Stimulated activated CD4-positive, alpha-beta T cell treated with anti-CD3 and anti-CD28 coated beads, TNF-alpha, amount 100 ng/mL, for 24 hours (primary cell): ENCODE measurements at places on chromosomes 3 and 15.

- DNase-seq = no peak
Observed at GRCh38 chr15:60945196-60945595, 283.9 kb downstream of the RORA start.

DNA sequence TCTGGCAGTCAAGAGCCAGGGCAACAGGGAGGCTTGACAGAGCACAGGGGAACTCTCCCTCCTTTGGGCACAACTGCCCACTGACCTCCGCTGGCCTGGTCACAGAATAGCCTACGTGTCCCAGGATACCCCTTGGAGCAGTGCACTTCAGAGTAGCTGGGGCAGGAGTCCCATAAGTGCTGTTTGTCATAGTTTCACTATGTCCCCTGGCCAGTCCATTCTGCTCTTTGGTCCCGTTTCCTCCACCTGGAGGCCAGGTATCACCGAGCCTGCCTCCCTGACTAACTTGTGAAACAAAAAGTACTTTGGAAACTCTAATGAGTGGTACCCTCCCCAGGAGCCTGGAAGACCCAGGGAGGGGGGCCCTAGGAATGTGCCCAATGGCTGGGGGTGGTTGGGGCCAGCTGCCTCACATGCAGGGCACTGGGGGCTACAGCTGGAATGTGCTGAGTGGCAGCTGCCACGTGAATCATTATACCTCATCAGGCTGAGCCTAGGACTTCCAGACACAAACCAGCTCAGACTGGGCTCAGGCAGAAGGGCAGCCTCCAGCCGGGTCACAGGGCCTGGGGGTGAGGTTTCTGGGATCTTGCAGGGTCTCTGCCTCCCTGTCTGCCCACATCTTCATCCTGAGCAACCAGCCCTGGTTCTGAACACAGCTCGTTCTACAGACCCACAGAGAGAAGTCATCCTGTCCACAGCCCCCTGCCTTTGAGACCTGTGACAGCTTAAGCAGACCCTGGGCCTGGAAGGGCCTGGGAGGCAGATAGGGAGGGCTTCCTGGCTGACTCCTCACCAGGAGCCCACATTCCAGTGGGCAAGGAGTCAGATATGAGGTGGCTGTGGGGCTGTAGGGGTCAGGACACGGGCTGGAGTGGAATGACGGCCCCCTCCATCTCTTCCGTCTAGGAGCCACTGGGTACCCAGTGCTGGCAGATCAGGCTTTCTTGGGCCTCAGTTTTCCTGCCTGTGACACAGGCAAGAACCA lies 914 bp upstream of the PTH1R start:
- no peak for DNase-seq

GRCh38 chr3:193971966-193972365 lies 164.0 kb upstream of the HES1 start:
- DNase-seq = no peak

DNA sequence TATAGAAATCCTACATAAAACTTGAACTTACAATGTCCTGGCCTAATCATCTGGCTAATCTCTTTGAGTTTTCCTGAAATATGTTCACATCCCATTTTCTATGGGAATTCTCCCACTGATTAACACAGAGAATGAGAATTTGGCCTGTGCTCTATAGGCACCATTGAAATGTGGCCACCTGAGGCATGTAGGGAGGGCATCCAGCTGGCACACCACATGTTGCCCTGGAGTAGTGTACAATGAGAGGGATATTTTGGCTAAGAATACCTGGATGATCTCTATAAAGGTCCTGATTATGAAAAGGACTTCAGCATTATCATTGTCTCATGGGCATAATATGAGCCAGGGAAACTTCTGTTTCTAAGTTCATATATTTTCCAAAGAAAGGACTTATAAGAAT lies 324.0 kb downstream of the ZBTB20 start:
- DNase-seq = no peak

DNA sequence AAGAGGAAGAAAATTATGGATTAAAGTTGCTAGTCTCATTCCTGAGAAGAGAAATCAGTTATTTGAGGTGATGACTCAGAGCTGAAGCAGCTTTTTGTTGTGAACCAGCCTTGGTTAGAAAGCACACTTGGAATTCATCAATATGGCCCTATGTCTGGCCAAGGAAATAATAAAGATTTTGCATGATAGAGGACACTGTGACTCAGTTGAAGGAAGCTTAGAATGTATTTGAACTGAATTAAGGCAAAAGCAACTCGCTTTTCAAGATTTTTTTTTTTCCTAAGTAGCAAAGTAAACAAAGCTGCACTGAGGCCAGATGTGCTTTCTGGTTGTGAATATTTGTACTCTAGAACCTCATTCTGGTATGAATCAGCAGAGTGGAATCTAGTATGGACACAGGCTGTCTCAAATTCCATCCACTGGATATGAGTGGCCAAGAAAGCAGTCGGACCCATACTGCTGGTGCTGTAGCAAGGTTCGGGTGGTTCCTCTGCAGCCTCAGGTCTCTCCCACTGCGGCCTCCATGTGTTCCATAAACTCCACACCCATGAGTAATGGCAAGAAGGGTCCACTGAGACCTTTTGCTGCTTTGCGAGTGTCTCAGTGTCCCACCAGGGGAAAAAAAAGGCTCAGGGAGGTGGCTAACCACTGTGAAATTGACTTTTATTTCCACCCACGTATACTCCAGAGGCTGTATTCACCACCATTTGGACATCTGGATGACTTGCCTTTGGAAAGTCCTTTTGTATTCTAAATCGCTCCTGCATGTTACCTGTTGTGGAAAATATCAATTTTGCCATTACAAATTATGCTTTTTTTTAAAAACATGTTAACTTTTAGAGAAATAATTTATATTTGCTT lies 53.1 kb downstream of the TGFBR2 start:
- DNase-seq = no peak

GRCh38 chr3:50194903-50195500 lies 3.6 kb downstream of the GNAT1 start:
- no peak for DNase-seq

DNA sequence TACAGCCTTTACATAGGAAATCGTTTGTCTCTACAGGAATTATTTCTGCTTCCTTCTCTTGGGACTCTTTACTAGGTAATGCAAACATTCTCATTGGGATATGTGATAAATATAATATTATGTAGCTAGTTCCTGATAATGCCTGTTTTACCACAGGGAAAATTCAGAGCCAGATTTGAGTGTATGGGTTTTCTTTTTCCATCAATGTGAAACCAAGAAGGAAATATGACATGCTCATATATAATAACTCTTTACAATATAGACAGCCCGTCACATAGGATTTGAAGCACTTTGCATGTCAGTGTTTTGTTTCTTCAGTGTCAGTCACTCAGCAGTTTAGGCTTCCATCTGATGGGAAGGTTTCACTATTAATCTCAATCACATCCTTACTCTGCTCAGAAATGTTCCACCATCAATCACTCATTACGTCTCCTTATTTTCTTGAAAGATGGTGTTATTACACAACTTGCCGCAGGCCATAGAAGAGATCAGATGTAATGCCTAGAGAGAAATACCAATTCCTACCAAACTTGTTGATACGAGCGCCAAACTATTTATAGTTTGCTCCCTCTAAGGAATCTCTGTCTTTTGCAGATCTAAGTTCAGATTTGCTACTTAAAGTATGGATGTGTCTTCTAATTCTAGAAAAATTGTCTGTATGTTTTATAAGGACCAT lies 314.8 kb downstream of the DIPK2A start:
- no peak for DNase-seq

DNA sequence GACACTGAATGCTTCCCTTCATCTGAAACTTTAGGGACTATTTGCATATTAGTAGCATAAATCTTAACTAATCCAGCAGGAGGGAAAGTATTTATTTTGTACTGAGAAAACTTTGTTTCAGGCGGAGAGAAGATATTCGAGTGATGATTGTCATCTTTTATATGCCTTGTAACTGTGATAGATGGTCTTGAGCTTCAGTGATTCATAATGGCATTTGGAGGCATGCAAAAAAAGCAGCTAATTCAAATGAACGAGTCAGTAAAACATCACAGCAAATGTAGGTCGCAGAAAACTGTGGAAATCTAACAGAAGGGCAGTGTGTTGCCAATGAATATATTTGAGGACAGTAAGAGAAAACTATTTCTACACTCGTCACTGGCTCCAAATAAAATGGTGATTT lies 643.7 kb upstream of the NAALADL2 start:
- DNase-seq = no peak

DNA sequence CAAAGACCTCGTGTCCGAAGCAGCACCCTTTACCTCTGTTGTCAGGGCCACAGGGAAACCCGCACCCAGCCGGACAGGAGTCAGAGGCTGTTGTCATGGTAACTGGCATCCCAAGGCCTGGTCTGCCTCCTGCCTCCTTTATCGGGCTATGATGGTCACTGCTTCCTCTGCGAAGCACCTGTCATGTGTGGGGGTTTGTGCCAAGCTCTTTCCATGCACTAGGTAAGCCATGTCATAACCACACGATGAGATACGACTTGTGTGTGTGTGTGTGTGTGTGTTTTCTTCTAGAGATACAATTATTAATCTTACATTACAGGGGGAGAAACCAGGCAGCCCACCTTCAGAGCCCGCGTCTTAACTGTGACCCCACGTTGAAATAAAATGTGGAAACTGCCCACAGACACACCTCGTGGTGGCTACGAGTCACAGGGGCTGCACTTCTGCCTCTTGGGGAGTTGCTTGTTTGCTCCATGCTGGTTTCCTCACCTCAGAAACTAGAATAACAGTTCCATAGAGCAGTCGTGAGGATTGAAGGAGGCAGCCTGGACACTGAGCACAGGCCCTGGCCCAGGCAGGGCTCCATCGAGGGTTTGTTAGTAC lies 18.0 kb downstream of the ZDHHC19 start:
- DNase-seq = no peak

GRCh38 chr15:44501768-44502366 lies 35.1 kb upstream of the EIF3J start:
- no peak for DNase-seq

DNA sequence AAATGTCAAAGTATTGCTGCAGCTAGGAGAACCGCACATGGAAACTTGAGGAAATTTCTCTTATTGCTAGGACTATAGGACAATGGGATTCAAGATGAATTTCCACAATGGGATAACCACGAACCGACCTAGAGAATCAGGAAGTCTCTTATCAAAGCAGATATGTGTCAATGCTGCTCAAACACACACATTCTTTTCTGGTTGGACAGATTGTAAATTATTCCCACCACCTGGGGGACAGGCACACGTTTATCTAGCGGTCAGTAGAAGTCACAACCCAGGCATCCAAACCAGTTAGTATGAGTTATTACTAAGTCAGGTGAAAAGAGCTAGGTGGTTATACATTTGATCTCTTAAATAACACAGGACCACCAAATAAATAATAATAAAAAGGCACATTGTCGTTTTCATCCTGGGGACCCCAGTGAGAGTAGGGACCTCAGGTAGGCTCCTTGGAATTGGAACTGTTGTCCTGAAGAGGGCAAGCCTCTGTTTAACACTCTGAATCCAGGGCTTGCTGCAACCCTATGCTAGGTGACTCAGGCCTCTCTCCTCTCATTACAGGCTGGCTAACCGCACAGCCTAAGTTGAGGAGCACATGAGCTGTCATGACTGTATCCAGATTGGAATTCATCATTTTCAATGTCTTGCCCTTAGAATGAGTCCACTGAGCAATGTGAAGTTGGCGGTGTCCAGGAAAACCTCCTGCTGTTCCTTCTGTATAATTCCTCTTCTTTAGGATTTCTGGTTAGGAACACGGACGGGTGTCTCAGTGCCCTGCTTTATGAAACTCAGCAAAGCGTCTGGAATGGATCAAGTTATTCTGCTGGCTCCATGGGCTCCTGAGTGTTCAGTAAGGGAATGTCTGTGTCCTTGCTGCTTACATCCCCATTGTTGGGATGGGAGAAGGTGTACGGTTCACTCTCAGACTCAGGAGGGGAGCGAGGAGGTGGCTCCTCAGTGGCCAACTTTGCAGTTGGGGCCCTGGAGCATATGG lies 59.0 kb downstream of the CLEC3B start:
- DNase-seq = no peak

DNA sequence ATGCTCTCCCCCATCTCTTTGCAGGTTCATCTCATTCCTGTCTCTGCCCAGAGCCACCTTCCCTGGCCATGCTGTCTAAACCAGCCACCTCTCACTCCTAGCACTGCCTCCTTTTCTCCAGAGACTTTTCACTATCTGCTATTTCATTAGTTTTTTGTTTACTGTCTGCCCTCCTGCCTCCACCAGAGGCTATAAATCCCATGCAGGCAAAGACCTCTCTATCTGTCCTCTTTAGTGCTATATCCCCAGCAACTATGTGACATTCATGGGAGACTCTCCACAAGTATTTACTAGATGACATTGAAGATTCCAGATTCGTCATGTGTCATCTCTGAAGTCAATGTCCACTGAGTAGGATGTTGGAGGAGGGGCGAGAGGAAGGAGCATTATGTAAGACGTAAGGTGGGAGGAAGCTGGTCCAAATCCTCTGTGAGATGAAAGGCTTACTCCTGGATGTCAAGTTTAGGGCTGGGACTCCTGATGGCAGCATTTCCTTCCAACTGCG lies 3.4 kb upstream of the FAM43A start:
- no peak for DNase-seq

DNA sequence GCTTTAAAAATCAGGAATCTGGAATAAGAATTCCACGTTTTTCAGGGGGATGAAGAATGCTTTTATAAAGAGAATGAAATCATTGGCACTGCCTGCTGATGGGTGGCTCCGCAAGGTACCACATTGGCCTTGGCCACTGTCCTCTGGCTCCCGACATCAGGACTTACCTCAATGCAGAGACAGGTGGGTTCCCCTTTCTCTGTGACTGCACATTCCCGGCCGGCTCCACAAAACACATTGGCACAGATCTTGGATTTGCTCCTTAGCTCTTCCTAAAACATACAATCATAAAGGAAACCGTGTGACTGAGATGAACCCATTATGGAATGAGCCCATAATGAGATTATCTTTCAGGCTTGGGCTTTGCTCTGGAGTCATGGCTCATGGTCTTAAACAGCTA lies 35.0 kb downstream of the FSTL1 start:
- no peak for DNase-seq

GRCh38 chr3:195522254-195523023 lies 20.7 kb downstream of the PPP1R2 start:
- DNase-seq = no peak

DNA sequence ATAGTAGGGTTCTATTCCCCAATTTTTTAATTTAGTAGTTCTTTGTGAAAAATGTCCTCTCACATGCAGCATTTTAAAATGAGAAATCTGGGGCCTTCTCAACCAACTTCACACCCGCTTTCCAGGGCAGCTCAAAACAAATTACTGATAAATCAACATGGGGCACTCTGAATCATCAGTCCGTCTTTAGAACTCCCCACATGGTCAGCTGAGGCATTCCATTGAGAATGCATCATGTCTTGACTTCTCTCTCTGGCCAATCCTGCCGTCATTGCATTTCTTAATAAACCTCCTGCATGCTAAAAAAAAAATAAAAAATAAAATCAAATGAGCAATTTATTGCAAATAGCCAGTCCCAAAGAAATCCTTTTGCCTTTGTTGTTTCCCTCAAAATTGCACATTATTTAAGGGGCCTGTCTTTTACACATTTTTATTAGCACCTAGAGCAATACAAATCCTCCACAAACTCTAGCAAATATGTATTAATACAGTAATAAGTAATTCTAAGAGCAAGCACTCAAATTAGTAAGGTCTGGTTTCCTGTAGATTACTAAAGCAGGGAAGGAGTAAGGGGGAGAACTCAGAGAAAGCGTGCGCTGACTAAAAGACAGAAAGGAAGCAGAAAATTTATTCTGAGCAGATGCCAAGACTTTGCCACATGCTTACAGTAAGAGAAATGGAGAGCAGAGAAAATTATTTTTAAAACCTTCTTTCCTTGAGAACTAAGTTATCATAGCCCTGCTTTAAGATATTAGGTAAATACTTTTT lies 175.7 kb downstream of the TNIK start:
- no peak for DNase-seq

- no peak for DNase-seq
Observed at GRCh38 chr15:40931300-40932142, 2.4 kb downstream of the DLL4 start.
